ENCODE measurements at places on chromosomes 5 and 9.

DNA sequence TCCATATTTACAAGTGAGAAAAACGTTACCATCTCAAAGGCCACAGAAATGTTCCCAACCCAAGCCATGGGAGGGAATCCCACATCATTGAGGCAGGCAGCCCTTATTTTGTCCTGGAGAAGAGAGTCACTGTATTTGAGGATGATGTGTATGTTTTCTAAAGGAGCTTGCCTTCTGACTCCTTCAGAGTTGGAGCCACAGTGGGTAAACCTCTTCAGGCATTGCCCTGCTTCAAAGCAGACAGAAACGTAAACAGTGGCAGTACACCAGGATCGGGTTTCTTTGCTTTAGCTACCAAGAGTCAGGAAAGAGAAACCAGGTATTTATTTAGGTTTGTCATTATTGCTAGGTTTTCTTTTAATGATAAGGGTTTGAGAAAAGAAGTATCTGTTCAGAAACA, 45.7 kb downstream of the MUSK start:
- no peak for DNase-seq

DNA sequence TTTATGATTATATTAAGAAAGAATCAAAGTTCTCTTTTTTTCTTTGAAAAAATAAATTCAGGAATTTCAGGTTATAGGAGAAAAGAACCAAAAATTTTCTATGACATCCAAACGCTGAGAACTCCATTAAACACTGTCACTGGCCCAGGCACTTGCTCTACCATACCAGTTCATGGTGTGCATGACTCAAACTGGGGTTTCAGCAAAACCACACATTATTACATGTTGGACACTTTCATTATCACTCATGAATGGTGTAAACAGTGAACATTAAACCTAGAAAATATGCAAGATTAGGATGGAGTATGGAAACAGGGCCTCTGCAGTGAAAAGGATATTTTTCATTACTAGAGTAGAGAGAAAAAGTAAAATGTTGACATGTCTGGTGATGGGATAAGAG, 369.9 kb upstream of the FAM174A start:
- no peak for DNase-seq

GRCh38 chr5:28505121-28505520, 1466.7 kb upstream of the CDH9 start:
- no peak for DNase-seq

DNA sequence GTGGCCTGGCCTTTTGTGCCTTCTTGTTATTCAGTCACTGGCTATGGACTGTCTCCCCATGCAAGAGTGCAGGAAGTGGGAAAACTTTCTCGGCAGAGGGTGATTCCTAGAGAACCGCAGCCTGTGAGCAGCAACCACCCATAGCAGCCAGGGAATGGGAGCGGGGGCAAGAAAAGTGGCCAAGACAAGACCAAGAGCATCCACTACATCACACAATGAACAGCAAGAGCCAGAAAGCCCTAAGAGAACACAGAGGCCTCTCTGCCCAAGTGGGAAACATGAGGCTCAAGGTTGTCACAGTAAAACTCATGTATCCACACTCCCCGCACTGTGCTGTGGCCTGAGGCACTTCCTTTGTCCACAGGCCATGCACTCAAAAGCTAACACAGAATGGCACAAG, 129.1 kb upstream of the FSTL4 start:
- no peak for DNase-seq

- no peak for DNase-seq
Measured at GRCh38 chr9:112535811-112536210, 49.2 kb downstream of the KIAA1958 start.

DNA sequence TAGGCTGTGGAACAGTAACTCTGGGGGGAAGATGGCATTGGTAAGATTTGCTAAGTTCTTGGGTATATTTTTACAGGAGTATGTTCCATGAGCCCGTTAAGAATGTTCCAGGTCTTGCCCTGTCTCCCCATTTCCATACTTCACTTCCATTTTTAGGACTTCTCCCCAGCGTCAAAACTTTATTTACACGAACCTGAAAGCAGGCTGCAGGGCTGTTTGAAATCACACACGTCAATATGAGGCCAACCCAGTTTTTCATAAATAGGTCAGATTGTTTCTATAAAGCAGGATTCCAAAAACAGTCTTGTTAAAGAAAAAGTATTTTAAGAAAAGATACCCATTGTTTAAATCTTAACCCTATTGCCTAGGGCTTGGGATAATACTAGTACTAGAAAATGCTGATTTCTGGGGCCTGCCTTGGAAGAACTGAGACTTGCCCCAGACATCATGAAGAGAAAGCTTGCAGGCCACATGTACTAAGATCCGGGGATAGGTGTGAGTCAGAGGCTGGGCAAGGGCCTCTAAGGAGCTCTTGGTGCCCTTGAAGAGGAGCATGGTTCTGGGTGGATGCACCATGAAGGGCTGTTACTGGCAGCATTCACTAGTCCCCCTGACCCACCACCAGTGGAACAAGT, 24.2 kb downstream of the TRIO start:
- no peak for DNase-seq

GRCh38 chr9:103802068-103802467, 292.0 kb upstream of the SMC2 start:
- DNase-seq, result no peak

GRCh38 chr5:88248094-88248493, 20.6 kb downstream of the TMEM161B start:
- no peak for DNase-seq

DNA sequence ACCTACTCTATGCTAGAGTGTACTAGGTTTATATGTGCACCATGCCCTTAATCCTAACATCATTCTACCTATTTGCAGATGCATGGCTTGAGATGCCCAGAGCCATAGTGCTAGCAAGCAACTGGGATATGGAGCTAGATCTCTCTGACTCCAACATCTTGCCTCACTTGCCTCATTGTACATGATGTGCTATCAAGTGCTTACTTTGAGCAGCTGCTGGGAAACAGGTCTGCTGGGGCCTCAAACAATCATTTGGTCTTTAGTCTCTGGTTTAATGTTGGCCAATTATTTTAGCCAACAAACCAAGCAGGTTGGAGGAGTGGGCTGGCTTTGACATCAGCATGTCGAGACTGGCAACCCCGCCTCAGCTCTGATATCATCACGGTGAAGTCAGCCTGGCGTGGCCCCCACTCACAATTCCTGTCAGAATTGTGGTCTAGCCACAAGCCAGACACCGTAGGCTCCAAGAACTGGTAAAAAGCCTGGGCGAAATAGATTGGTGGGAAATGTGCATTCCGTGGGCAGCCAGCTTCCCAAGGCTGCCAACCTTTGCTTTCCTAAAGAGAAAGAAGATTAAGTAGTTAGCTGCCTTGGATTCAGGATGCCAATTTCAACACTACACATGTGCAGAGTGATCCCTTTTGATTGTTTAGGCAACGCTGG, 21.1 kb upstream of the GAS1 start:
- no peak for DNase-seq

DNA sequence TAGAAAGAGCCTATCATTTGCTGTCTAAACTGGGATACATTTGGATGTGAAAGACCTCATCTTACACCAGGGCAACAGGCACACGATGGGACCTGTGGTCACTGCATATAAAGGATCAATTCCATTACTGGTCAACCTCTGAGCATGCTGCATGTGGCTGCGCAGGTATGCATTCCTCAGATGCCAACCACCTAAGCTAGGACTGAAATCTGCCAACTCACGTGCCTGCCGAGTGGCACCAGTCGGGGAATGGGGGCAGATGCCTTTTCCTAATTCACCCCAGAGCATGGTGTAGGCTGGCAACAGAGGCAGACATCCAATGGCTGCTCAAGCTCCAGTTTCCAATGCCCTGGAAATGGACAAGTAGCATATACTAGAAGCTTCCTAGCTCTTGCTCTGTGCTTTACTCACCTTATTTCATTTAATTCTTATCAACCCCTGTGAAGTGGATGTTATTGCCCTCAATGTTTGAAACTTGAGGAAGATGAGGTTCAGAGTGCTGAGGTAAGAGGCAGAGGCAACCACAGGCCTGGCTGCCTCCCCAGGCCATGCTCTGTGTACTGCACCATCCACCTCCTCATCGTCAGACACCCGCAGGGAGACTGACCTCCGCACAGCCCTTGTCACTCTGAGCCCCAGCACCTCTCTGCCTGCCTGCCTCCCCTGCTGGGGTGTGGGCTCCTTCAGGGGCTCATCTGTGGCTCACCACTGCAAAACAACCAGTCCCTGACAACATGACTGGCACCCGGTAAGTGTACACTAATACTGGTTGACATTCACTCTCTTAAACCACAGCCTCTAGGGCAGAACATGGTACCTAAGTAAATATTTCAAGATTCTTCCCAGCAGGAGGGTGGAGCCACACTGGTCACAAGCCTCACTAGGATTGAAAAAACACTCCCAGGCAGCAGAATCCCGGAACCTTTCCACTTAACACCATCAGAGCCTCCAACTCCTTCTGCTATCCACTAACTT, 228.5 kb downstream of the CRB2 start:
- DNase-seq, result no peak

DNA sequence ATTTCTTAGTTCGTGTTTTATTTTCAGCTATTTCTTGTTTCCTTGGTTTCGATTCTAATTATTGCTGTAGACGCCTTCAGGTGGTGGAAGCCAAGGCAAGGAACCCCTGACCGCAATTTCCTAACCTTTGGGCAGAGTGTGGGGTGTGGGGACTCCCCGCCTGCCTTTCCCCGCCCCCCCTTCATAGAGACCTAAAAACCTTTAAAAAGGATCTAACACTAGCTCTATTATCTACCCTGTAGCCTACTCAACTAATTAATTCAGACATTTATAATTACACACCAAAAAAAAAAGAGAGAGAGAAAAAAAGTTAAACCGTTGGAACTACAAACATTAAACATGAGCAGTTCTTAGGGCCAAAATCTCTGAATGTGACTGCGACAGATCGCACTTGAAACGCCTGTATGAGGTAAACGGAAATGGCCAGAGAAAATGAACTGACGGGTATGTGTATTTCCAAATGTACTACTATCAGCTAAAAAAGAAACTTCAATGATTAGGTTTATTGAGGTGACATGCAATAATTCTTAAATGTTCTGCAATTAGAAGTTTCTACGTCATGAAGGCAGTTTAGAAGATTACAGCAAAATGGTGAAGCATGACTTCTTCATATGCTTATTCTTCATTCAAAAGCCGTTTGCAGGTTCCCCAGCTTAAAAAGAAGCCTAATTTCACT, 19.0 kb upstream of the FER start:
- DNase-seq, result no peak

- DNase-seq, result no peak
Measured at GRCh38 chr9:89978185-89978584, 373.4 kb downstream of the GADD45G start.

DNA sequence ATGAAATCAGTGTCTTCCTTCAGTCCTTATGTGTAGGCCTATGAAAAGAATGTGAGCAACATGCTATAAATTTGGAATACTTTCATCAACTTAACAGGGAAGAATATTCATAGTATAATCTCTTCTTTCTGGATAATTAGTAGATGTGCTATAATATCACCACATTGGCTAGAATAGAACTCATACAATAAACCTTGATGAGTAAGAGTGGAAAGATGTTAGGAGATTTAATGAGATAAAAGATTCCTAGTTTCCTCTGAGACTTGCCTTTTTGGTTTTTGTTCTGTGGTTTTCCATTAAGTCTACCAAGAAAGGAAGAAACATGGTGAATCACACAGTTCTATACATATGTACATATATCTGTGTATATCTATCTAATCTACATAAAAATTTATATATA, 301.8 kb upstream of the PRR16 start:
- DNase-seq, result no peak

GRCh38 chr5:127909066-127909465, 174.5 kb upstream of the SLC12A2 start:
- no peak for DNase-seq

DNA sequence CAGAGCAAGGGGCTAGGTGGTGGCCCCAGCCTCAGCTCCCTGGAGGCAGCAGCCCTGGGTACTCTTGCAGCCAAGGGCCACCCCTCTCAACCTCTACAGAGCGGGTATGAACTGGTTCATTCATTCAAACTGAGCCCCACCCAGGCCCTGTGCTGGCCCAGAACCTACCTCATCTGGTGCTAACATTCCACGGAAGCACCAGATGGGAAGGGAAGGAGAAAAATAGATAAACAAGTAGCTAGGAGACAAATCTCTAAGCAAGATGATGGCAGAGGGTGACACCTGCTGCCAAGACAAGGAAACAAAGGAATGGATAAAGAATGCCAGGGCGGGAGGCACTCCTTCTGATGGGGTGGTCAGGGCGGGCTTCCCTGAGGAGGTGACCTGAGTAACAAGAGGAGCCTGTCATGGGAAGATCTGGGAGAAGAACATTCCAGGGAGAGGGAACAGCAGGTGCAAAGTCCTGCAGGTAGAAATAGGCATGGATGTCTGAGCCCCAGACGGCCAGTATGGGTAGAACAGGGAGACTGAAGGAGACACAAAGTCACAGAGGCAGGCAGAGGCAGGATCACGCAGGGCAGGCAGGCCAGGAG, 6.1 kb downstream of the ST6GALNAC4 start:
- DNase-seq, result no peak

- peak; percentile 5 for DNase-seq
Measured at GRCh38 chr9:15423231-15423985, 732 bp downstream of the SNAPC3 start.

GRCh38 chr5:74274326-74274725, 366.2 kb downstream of the ENC1 start:
- no peak for DNase-seq

DNA sequence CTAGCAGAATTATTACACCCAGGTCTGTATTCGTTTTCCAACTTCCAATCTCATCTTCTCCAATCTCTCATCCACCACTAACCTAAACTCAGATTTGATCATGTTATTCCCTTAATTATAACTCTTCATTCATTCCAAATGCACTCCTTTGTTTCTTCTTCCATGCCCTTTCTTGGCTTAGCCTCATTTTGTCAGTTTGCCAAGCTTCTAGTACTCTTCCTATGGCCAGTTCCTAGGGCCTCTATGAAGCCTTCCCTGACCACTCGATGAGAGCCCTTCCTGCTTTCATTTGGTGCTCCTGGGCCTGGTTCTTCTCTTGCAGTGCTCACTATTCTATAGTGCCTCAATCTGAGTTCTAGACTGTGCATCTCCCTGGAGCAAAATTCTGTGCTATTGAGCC, 5.8 kb downstream of the FAM219A start:
- DNase-seq, result no peak

GRCh38 chr5:148776261-148776660, 50.1 kb upstream of the ADRB2 start:
- no peak for DNase-seq

DNA sequence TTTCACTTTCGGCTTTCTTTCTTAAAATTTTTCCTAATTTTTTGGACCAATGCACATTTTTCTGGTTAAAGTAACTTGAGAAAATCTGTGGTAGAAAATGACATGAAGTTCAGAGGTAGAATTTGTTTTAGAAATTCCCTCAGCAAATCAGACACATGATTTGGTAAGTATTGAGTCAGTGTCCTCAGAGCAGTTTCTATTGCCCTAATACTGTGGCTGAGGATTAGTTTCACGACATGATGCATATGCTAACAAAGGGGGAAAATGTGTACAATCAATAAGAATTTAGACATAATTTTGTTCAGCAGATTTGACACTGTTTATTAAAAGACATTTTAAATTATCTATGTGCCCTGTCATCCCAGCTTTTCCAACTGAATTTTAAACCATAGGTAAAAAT, 56.2 kb upstream of the GCNT4 start:
- DNase-seq, result no peak

GRCh38 chr5:119597728-119598298, 31.5 kb upstream of the FAM170A start:
- DNase-seq, result no peak
